Hematopoietic multipotent progenitor cell treated with erythropoietin and hydrocortisone succinate and interleukin-3 and kit ligand, for 4 days (in vitro differentiated cells): ENCODE measurements at places on chromosomes 11 and 22.

GRCh38 chr11:96341211-96342013 lies 1.6 kb downstream of the MAML2 start:
- DNase-seq = peak; percentile 60

DNA sequence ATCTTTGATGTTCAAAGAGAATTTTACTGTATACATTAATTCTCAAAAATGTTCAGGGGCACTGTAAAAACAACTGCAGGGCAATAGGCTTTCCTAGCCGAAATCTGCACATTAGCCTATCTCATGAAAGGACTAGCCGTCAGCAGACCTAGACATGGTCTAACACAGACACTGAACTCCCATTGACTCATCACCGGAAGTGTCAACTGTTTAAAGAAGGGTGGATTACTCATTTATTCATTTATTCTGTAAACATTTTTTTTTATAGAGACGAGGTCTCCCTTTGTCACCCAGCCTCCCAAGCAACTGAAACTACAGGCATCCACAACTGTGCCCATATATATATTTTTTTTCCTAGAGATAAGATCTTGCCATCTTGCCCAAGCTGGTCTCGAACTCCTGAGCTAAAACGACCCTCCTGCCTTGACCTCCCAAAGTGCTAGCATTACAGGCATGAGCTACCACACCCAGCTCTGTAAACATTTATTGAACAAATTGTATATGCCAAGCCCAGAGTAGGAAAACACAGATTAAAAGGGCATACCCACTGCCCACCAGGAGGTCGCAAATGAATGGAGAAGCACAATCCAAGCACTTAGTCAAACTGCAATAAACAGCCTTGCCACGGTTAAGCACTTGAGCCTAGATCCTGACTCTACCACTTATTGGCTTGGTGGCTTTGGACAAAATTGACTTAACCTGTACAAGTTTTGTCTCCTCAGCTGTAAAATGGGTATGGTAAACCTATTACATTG lies 26.6 kb downstream of the RAB30 start:
- no peak for DNase-seq

GRCh38 chr11:35077709-35078469 lies 61.1 kb upstream of the CD44 start:
- peak; percentile 82 for DNase-seq

DNA sequence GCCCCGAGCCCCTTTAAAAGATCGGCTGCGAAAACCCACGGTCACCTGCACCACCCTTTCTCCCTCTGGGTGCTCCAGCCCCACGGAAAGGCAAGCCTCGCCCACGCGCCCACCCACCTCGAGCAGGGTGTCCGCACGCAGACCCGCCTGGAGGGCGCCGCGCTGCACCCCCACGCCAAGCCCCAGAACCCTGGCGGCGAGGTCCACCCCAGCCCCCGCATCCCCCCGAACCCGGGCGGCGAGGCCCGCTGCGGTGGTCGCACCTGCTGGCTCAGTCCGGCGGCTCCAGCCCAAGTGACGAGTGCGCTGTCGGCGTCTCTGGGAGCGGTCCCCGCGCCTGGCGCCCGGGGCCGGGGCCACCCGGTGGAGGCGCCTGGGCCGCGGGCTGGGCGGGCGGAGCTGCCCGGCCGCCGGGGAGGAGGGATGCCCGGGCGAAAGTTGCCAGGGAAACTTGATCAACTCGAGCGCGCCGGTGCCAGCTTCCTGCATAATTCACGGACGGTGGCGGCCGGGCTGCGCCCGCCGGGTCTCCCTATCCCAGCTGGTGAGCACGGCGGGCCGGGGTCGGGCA lies 1.1 kb downstream of the SHANK2 start:
- DNase-seq = no peak

GRCh38 chr11:34464591-34465051 lies 25.9 kb downstream of the CAT start:
- peak; percentile 90 for DNase-seq

- DNase-seq = no peak
These were observed 729.8 kb downstream of the FAM181B start for GRCh38 chr11:82003671-82004515.

DNA sequence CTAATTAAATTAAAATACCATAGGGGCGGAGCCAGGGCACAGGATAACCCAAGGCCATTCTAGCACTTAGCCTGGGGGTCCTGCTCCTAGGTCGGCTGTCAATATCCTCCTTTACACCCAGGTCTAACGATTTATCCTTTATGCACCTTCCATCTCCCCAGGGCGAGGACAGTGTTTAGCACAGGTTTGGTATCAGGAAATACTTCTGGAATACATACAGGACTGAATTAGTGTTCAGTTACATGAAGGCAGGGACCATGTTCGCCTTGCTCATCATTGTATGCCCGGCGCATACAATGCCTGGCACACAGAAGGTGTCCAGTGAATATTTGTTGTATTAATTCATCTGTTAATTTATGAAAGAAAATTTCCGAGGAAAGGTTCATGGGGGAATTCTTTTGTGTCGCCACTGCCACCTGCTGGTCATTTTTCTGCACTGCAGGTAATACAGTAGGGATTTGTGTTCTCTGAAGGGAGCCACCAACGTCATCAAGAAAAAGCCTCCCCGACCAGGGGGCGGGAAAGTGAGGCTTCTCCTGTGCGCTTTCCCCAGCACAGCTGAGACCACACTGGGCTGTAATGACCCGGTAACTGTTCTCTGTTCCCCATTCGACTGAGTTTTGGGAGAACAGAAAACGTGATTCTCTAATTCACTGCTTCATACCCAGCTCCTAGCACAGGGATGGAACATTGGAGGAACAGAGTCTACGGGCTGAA lies 68.7 kb upstream of the ASPHD2 start:
- DNase-seq = peak; percentile 82

DNA sequence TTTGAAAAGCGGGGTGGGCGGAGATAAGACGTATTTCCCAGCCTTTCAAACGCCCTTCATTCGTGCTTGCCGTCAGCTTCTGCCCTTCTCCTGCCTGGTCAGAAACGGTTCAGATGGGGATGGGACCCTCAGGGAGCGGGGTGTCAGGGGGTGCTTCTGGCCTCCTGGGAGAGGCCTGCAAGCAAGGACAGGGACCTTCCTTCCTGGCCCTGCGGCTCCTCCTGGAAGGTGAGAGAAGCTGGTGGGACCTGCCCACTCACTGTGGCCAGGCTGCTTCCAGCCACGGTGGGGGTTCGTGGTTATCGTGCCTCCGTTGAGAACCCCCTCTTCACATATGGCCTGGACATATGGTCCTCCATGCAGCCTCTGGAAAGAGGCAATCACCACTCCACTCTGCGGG lies 104.6 kb downstream of the MPPED1 start:
- DNase-seq = no peak

- DNase-seq = no peak
These were observed 33.2 kb upstream of the CCDC90B start for GRCh38 chr11:83319346-83319745.

DNA sequence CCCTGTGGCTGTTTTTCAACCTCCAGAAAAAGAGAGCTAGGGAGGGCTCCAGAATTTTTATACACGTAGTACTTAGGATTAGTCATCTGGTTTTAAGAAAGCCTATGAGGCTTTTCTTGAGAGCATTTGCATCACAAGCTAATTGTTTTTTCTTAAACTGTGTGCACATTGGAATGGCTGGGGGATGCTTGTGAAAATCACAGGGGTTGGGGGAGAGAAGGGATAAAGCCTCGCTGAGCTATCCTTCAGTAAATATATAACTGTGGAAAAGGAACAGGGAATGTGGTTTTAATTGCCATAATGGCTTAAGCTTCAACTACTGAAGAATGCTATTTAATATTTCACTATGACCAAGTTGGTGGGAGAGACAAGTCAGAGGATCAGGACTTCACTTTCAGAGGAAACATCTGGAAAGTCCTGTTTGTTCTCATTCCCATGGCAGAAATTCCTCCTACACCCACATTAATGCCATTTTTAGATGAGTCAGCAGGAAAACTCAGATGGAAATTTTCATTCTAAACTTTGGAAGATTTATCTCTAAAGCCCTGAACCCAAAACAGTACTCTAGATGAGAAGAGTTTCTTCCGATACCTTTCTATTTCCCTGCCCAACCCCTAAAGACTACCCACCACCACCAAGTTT lies 591.3 kb downstream of the LRRC4C start:
- no peak for DNase-seq

DNA sequence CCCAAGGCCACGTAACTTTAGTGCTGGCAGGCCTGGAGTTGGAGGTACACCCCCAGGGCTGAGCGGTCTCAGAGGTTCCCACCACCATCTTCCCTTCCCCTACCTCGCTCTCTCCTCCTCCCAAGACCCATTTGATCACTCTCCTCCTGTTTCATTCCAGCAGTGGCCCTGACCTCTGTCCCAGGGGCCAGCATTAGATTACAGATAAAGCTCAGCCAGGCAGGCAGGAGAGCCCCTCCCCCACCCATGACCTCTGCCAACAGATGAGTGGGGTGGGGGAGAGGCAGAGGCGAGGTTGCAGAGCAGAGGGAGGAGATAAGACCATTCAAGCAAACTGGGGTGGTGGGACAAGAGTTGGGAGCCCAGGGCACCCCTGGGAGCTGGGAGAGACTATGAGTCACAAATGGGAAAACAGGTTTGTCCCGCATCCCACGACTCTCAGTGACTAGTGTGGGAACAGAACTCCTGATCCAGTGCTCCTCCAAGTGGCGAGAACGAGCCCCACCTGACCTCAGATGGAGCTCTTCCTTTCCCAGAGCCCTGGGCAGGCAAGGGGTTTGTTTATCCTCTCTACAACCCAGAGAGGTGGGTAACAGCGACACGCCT lies 367.9 kb downstream of the MN1 start:
- no peak for DNase-seq

DNA sequence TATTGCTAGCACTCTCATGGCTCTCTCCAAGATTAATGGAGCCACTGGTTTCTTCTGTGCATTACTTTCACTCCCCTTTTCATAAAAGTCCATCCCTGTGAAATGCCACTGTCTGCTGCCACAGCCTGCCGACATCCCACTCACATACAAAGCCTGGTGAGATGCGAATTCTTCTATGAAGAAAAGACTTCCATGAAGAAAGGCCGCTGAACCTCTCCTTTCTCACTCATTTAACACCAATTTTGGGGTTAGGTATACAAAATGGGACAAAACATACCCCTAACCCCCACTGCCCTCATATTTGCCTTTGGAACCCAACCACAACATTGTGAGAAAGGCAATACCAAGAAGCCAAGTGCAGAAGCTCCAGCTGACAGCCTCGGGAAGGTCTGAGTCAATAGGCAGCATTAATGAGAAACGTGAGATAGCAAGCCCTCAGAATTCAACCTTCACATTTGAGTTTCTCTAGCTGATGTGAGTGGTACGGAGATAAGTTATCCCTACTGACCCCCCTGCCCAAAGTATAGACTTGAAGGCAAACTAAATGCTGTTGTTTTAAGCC lies 156.4 kb downstream of the ATG16L2 start:
- DNase-seq = peak; percentile 43

DNA sequence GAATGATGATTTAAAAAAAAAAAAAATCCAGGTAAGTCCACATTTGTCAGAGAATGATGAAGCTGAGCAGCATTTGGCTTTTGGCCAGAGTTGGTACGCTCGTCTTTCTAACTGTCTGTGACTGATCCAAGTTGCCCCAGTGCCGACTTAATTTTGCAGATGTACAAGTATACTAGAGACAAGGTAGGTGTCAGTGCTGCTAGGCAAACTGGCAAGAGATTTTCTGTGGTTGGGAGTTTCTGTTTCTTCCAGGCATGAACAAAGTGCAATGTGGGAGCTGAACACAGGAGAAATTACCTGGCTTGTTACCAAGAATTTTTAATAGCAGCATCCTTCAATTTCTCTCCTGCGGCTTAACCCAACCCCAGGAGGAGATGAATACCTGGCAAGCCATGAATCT lies 307.7 kb downstream of the BUD13 start:
- no peak for DNase-seq

GRCh38 chr11:117374316-117375055 lies 46.8 kb downstream of the CEP164 start:
- no peak for DNase-seq

GRCh38 chr22:49305214-49305965 lies 522.3 kb downstream of the BRD1 start:
- peak; percentile 67 for DNase-seq

GRCh38 chr22:29251265-29251664 lies 16.5 kb downstream of the RHBDD3 start:
- DNase-seq = no peak

DNA sequence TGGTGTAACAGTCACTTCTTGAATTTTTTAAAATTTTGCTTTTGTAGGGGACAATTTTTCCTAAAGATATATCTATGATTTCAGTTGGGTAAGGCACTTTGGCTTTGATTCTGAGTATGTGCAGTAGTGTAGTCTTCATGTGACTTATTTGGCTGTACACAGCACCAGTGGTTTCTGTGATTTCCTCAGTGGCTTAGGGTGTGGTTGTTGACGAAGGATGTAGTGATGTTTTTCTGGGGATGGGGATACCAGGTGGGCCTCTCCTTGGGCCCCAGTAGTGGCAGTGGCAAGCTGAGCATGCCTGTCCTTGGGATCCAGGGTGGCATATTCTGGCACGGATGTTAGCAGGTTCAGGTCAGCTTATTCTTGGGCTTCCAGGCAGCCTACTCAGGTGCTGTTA lies 364.9 kb upstream of the CADM1 start:
- DNase-seq = no peak

- DNase-seq = no peak
These were observed 30.0 kb downstream of the LINC01488 start for GRCh38 chr11:69511358-69512055.

DNA sequence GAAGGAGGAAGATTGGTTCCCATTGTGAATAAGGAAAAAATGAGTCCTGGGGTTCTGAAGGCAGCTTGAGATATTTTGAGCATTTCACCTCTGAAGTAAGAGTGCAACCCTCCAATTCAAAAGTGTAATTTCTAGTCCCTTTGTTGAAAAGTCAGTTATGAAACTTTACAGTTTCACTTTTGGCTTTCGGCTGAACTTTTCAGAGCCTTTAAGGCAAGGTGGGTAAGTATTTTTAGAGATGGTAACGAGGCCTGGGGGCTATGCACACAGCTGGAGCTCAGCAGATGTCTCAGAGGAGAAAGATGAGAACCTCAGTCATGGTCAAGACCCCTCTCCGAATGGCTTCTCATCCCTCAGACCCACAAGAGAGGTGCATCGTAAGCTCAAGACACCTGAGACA lies 267.6 kb downstream of the KIRREL3 start:
- no peak for DNase-seq

DNA sequence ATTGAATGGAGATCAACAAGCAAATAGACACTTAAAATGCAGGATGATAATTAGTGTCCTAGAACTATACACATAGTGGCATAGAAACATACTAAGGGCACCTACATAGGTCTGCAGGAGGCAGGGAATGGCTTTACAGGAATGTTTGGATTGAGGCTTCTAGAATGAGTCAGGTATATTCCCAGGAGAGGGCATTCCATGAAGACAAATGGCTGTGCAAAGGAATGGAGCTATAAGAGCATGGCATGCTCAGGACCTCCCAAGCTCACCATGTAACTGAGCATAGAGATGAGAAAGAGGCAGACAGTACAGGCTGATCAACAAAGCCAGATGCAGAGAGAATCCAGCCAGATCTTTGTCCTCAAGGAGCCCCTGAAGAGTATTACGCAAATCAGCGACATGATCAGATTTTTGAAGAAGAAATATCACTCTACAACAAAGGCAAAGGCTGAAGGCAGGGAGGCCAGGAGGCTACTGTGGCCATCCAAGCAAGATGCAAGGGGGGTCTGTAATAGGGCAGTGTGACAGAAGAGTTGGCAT lies 211.1 kb upstream of the MTNR1B start:
- DNase-seq = no peak

GRCh38 chr22:42171946-42172719 lies 41.5 kb upstream of the CYP2D6 start:
- no peak for DNase-seq
